ENCODE measurements at places on chromosomes 5 and 9.

GRCh38 chr9:120761006-120761405 is 32.2 kb downstream of the FBXW2 start:
- DNase-seq = no peak

GRCh38 chr9:82436475-82436874 is 447.9 kb downstream of the SPATA31D1 start:
- DNase-seq = no peak

- no peak for DNase-seq
Observed at GRCh38 chr9:108142504-108143201, 653.1 kb upstream of the KLF4 start.

GRCh38 chr5:133123297-133123696 is 71.5 kb downstream of the HSPA4 start:
- no peak for DNase-seq

GRCh38 chr5:157710882-157711281 is 20.3 kb upstream of the THG1L start:
- no peak for DNase-seq

GRCh38 chr9:38292480-38292879 is 100.0 kb upstream of the ALDH1B1 start:
- no peak for DNase-seq

- DNase-seq = no peak
Observed at GRCh38 chr5:141940695-141941271, 17.1 kb downstream of the DELE1 start.

DNA sequence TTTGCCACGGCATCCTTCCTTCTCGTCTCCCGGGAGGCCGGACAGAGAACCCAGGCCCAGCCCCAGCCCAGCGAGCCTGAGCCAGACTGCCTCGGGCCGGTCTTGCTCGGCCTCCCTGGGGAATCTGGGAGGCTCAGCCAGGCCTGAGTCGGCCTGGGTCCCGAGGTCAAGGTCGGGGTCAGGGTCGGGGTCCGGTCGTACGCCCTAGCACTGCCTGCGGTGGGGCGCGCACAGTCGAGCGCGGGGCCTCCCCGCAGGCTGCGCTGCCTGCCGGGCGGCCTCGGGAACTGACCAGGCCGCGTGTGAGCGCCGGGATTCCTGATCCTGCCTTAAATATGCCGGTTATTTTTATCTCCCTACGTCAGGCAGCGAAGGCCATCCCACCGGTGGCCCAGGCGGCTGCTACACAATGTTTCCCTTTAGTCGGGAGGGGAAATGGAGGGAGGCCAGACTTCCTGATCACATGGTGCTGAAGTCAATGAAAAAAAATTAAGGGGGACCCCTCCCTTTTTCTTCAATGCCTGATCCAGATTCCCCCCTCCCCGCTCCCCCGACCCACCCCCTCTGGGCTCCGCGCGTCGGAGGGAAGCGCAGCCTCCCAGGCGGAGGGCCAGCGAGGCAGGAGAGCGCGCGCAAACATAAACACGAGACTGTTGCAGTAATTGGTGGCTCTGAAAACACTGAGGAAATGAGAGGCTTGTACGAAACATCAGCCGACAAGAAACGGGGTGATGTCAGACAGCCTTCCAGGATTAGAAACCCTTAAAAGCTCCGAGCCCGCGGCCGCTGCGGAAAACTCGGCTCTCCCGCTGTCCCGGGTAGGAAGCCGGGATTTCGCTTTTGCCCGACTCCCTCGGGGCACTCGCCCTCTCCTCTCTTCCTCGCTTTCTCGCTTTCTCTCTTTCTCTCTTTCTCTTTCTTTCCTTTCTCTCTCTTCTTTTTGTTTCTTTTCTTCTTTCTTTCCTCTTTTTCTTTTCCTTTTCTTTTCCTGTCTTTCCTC is 148.2 kb upstream of the KLF4 start:
- DNase-seq = no peak

DNA sequence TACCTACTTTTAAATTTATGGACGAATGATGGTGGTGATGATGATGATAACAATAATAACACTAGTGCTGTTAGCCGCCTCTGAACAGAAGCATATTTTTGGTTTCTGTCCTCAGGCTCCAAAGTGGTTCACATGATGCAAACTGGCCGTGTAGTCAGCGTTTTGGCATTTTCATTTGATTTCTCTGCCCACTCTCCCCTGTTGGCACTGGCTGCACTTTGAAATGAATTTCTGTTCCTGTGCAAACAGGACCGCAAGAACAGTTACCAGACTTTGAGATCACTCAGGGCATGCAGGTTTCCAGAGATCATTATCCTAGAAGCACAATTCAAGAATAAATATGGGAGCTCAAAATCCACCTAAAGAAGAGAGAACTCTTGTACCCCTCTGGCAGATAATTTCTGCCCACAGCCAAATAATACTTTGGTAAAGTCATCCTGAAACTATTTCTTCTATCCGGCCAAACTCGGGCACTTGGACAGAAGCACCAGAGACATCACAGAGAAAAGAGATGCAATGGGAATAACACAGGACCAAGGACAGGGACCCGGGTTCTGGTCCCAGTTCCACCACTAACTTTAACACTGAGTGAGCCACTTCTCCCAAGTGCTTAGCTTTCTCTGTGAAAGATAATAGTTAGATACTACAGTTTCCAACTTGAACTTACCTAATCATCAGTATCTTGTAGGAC is 201.7 kb upstream of the PTGER4 start:
- DNase-seq = no peak

DNA sequence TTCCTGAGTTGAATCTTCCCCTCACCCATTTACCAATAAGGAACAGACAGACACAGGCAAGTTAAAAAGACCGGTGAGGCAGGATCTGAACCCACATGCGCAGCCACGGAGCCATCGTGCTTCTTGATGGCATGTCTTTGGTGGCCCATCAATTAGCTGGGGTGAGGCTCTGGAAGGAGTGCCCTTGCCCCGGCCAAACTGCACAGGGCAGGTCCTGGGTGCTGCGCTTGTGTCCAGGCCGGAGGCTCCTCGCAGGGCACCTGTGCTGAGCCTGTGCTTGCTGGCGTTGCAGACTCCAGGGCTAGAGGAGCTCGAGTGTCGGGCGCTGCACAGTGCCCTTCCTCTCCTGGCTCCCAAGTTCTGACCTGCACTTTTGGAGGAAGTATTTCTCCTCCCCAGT is 66.4 kb downstream of the PSMB7 start:
- no peak for DNase-seq

Data from CD4-positive, alpha-beta T cell (primary cell).